ENCODE measurements at places on chromosomes 1 and 21.

DNA sequence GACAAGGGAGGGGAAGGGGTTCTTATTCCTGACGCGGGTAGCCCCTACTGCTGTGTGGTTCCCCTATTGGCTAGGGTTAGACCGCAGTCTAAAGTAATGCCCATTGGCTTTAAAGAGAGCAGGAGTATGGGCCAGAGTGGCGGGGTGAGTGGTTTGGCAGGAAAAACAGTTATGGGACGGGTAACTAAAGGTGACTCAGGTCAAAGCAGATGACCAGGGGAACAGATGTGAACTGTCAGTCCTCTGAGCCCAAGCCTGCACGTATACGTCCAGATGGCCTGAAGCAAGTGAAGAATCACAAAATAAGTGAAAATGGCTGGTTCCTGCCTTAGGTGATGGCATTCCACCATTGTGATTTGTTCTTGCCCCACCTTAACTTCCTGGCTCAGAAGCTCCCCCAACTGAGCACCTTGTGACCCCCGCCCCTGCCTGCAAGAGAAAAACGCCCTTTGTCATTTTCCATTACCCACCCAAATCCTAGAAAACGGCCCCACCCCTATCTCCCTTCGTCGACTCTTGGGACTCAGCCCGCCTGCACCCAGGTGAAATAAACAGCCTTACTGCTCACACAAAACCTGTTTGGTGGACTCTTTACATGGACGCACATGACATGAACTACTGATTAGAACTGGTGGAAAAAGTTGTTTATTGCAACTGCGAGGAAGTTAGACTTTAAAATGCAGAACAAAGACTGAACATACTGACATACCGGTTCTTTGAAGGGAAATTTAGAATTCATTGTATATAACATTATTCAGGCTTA lies 758 bp upstream of the ATAD3B start:
- no peak for DNase-seq

- DNase-seq = no peak
These were observed 6.5 kb upstream of the MAB21L3 start for GRCh38 chr1:116104667-116105066.

DNA sequence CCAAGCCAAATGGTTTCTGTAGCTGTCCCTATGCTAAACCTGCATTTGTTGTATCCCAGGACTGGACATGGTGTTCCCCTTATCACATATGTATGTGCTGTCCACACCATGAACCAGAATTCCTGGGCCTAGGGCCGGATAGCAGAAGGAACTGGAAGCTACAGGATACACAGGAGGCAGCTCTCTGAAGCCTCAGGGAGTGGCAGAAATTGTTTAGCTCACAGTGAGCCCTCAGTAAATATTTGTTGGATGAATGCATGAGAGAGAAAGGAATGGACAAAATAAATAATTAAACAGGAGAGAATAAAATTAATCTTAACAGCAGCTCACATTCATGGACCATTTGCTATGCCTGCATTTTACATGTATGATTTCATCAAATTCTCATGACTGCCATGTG lies 2.1 kb downstream of the NIPAL3 start:
- DNase-seq = no peak

DNA sequence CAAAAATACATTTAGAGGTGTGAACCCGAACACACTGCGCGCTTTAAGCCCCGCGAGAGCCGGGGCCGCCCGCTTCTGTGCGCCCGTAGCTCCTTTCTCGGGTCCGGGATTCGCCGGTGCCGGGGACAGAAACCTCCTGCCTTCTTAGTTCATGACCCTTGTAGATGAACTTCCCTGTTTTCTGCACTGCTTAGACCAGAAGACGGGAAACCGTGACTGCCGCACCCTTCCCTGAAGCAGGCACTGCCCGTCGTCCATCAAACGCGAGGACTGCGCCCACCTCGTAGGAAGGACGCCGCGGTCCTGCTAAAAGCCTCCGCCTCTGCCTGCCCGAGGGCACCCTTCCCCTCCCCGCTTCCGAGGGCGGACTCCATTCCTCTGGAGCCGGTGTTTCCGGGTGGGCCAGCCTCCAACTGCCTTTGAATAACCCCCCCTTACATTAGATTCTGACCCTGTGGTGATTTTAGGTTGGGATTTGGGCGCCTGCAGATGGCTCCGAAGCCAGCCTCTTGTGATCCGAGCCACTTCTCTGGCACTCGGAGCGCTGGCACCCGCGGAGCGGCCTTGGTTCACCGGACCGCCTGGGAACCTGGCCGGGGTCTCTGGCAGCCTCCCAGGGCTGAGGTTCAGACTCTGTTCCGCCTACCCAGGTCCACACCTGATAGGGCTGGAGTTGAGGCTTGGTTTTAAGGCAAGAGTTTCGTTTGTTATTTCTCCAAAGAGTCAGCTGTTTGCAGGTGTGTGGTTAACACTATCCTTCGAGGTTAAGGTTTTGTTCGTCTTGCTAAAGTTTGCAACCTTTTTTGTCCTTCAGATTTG lies 1.2 kb upstream of the PTTG1IP start:
- DNase-seq = peak; percentile 50

- no peak for DNase-seq
These were observed 29.2 kb upstream of the OR2B11 start for GRCh38 chr1:247487057-247487456.

- DNase-seq = no peak
These were observed 23.3 kb downstream of the ETNK2 start for GRCh38 chr1:204128464-204128963.

DNA sequence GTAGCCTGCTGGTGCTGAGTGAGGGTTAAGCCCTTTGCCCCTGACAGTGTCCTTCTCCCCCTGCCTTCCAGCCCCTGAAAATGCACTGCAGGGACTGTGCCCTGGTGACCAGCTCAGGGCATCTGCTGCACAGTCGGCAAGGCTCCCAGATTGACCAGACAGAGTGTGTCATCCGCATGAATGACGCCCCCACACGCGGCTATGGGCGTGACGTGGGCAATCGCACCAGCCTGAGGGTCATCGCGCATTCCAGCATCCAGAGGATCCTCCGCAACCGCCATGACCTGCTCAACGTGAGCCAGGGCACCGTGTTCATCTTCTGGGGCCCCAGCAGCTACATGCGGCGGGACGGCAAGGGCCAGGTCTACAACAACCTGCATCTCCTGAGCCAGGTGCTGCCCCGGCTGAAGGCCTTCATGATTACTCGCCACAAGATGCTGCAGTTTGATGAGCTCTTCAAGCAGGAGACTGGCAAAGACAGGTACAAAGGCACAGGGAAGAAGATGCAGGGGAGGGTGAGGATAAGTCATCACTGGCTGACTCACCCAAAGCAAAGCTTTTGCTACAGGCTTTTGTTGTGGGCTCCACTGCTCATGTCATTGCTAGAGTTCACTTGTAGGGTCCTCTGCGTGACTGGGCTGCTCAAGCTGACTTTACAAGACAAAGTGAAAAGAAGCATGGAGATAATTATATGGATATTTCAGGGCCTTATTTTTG lies 174.9 kb downstream of the PIGK start:
- no peak for DNase-seq

DNA sequence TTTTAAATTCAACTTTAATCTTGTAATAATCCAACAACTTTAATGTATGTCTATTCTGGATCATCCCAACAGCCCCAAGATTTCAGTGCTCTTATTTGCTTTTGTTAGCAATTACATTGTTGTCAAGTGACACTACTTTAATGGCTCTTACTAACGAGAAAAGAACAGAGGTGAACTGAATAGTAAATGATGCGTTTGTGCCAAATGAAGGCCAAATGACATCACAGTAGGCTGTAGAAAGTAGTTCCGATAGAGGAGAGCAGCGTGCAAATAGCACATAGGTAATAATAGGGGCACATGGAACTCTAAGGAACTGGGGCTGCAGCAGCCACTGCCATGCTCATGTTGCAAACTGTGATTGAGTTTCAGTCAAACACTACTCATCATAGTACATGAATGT lies 301.9 kb downstream of the LMX1A start:
- no peak for DNase-seq

DNA sequence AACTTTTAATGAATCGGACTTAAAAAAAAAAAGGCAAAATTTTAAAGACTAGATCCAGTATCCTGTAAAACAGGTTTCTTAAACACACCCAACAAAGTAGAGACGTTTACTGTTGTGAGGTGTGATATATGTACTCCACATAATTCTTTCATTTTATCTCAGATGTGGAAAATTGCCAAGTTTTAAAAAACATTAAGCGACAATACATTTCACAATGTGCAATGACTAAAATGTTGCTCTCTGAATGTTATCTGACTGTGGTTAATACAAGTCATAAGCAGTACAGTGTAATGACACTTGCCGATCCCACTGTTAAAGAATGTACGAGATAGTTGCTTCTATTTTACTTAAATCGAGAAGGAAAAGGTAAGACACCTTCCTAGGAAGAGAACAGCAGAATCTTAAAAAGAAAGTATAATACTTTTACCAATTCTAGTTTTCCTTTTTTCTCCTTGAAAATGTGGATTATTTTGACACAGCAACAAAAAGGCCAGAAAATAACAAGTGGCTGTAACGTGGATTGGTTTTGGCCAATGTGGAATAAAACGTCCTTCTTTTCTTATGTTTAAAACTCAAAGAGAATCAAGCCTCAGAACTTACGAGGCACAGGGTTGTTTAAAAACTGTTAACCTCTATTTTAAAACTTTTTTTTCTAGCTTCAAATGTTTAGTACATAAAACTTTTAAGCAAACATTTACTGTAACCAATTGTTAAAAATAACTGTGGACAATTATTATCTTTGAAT lies 51.4 kb downstream of the TP53BP2 start:
- DNase-seq = no peak

GRCh38 chr1:217373761-217374701 lies 256.9 kb downstream of the GPATCH2 start:
- no peak for DNase-seq

- no peak for DNase-seq
These were observed 2.1 kb upstream of the KCNAB2 start for GRCh38 chr1:6043561-6043960.

GRCh38 chr1:168719306-168720111 lies 9.5 kb downstream of the DPT start:
- no peak for DNase-seq

DNA sequence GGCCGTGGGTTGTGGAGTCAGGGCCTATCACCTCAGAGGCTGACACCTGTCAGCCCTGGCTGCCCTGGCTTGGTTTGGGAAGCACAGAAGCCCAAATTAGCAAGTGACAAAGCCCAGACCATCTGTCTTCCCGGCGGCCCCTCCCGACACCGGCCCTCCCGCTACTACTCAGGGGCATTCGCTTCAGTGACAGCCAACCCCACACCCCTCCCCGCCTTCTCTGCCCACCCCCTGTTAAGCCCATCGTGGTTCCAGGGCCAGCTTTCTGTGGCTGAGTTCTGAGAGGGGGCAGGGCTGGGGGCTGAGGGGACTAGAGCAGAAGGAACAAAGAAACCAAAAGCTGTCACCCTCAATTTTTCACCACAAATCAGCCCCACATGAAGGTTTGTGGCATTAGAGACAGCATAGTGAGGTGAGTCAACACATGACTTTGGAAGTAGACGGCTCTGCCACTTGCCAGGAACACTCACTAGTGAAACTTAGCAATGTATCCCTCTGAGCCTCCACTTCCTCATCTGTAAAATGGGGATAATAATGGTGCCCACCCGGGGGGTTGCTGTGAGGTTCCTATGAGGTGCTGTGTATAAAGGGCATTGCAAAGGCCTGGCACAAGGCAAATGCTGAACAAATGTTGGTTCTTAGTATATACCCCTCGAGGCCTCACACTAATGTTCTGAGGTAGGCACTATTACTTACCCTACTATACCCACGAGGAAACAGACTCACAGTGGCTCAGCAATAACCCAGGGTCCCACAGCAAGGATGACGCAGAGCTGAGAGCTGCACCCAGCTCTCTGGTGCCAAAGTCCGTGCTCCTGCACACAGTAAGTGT lies 5.2 kb upstream of the TNNI1 start:
- no peak for DNase-seq

DNA sequence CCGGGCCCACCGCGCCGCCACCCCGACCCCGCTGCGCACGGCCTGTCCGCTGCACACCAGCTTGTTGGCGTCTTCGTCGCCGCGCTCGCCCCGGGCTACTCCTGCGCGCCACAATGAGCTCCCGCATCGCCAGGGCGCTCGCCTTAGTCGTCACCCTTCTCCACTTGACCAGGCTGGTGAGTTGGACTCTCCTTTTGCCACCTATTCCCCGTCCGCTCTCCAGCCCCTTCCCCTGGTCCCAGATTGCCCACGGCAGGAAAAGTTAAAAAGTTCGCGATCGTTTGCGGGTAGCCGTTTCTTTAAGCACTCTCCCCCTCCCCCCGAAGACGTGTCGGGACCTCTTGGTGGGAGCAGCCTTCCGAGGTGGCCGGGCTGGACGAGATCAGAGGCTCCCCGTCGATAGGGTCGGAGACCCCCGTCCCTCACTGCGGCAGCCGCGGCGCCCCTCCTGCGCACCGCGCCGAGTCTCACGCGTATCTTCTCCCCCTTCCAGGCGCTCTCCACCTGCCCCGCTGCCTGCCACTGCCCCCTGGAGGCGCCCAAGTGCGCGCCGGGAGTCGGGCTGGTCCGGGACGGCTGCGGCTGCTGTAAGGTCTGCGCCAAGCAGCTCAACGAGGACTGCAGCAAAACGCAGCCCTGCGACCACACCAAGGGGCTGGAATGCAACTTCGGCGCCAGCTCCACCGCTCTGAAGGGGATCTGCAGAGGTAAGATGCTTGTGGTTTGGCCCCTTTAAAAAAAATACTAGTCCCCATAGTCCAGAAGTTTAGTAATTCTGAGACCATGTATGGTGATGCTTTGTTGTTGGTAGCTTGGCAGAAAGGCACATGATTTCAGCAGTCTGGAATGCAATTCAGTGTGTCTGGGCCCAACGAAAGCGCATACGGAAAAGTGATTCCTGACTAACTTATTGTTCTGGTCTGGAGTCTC lies 576 bp downstream of the CCN1 start:
- DNase-seq = peak; percentile 52

- no peak for DNase-seq
These were observed 25.1 kb downstream of the C1orf116 start for GRCh38 chr1:207007352-207008033.

DNA sequence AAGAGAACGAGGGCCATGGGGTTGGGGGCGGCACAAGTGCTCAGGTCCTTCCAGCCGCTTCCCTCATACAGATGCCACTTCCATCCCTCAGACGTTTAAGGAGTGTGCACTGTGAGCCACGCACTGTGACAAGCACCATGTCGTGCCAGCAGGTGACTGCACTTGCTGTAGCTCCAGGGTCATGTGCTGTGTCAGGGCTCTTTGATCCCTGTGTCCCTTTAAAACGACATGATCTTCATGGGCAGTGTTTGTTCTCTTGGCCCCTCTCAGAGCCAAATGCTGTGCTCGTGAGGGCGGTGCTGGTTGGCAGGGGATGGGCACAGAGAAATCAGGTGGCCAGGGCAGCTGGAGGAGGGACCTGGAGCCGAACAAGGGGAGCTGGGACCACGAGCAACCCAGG lies 19.9 kb downstream of the IL10RB start:
- no peak for DNase-seq

GRCh38 chr1:147613506-147613905 lies 56.8 kb downstream of the ACP6 start:
- DNase-seq = no peak

GRCh38 chr1:6353619-6353954 lies 40.0 kb downstream of the ACOT7 start:
- DNase-seq = no peak

DNA sequence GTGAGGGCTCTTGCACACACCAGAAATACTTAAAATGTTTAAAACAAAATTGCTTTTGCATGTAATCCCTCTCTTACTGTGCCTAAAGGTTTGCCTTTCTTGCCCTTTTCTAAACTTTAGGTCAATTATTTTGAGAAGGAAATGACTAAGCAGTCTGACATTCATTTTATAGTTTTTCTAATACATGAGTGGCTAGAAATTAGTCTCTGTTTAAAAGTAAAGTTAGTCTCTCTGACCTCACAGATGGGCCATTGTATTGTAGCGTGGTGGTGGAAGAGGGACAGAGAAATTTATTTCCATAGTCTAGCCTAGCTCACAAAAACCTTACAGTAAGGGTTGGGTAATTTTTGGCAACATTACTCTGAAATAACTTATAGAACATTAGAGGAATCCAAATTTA lies 3.6 kb upstream of the COL11A1 start:
- no peak for DNase-seq
